Stimulated activated naive B cell treated with anti-CD40 and anti-IgM and Interleukin-4, amounts not matched to agents 10 μg/mL and 1 μg/mL and 100 μg/mL, for 72 hours (primary cell): ENCODE measurements at places on chromosomes 7 and 10.

- DNase-seq, result no peak
Measured at GRCh38 chr10:48482207-48482606, 122.7 kb downstream of the ARHGAP22 start.

- DNase-seq, result no peak
Measured at GRCh38 chr10:10911035-10911434, 106.6 kb upstream of the CELF2 start.

GRCh38 chr7:134891262-134891695 is 95.0 kb upstream of the AGBL3 start:
- no peak for DNase-seq

DNA sequence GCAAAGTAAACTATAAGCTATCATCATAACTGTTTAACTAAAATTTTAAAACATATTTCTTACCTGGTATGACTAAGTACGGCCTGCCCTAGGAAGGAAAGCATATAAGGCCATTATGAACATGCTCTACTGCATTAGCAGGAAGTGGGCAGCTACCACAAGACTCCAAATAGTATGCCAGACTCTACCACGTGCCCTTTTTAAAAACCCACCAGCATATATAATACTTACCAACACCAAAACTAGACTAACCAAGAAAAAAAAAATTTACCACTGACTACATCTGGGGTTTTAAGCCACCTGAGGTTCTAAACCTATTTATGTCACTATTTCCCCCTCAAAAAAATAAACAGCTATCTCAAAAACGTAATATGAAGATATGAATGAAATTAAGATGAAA is 30.1 kb downstream of the NUDCD3 start:
- DNase-seq, result peak; percentile 58
